Stimulated activated CD4-positive, alpha-beta T cell treated with anti-CD3 and anti-CD28 coated beads, TNF-alpha, amount 100 ng/mL, for 1 hour (primary cell): ENCODE measurements at places on chromosomes 16 and 17.

DNA sequence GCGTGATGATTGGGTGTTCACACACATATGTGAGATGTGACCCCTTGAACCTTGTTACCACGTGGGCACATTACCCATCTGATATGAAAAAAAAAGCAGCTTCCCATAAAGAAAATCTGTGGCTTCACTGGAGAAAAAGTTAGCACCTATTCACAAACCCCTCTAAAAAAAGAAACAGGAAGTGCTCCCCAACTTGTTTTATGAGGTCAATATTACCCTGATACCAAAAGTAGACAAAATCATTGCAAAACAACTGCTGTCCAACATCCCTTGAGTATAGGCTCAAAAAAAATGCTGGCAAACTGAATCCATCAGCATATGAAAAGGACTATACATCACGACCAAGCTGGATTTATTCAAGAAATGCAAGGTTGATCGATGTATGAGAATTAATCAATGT lies 99.7 kb upstream of the RBL2 start:
- no peak for DNase-seq

- no peak for DNase-seq
These were observed 1.2 kb downstream of the SLC9A5 start for GRCh38 chr16:67250045-67250327.

GRCh38 chr16:4678596-4678995 lies 14.8 kb upstream of the NUDT16L1 start:
- DNase-seq = no peak

DNA sequence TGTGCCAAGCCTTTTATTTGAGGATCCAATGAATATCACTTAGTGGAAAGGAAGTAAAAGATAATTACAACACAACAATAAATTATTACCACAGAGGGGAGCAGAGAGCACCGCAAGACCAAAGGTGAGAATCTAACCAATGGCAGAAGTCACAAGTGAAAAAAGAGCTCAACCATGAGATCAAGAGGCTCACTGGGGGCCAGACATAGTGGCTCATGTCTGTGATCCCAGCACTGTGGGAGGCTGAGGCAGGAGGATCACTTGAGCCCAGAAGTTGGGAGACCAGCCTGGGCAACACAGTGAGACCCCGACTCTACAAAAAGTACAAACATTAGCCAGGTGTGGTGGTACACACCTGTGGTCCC lies 17.7 kb downstream of the ANKRD11 start:
- no peak for DNase-seq

- DNase-seq = no peak
These were observed 192.1 kb upstream of the CIBAR2 start for GRCh38 chr16:85304337-85304736.

DNA sequence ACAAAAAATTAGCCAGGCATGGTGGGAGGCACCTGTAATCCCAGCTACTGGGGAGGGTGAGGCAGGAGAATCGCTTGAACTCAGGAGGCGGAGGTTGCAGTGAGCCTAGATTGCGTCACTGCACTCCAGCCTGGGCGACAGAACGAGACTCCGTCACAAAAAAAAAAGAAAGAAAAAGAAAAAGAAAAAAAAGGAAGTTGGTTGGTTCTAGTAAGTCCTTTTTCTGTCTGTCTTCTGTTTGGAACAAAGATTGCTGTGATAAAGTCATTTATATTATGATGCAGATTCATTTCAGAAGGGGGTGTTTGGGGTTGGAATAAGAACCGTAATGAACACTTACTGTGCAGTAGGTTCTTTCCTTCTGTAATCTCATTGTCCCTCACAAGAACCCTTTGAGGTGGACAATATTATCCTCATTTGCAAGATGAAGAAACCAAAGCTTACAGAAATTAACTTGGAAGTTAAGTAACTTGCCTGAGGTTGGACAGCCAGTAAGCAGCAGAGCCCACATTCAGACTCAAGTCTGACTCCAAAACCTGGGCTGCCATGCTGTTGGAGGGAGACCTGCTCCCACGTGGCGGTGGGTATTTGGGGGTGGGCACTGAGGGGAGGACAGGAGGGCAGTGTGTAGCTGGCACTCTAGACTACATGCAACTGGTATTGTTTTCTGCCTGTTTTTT lies 10.3 kb downstream of the MINK1 start:
- no peak for DNase-seq

- no peak for DNase-seq
These were observed 8.4 kb upstream of the CDRT4 start for GRCh38 chr17:15475631-15476354.

- DNase-seq = no peak
These were observed 30.4 kb upstream of the ERN1 start for GRCh38 chr17:64160378-64160777.

- peak; percentile 3 for DNase-seq
These were observed 480.0 kb downstream of the PMP22 start for GRCh38 chr17:14784997-14785696.

DNA sequence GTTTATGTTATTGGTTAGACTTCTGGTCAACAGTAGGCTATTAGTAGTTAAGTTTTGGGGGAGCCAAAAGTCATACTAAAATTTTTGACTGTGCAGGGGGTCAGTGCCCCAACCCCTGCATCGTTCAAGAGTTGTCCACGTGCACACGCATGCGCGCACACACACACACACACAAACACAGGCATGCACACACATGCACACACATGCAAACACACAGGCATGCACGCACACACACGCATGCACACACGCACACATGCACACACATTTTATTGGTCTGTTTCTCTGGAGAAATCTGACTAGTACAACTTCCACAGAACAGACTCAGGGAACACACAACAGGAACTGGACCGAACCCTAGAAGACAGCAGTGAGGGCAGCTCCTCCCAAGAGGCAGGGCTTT lies 24.4 kb upstream of the USP10 start:
- DNase-seq = no peak

DNA sequence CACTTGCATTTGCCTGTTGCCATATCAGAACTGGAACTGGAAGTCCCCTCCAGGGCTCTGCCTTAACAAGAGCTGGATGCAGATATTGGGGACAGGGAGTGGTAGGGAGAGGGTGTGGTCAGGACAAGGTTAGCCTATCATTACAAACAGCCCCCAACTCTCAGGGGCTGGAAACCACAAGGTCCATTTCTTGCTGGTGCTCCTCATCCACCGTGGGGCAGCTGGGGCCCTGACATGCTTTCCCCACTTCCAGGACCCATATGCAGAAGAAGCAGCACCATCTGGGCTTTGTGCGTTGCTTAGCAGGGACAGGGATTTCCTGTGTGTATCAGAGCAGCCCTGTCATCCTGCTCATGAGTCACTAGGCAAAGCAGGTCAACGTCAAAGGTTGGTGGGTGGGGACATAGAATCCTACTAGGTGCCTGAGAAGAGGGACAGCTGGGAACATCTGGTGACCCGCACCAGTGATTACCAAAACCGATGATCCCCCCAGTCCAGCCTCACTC lies 26.9 kb downstream of the RGS9 start:
- no peak for DNase-seq

DNA sequence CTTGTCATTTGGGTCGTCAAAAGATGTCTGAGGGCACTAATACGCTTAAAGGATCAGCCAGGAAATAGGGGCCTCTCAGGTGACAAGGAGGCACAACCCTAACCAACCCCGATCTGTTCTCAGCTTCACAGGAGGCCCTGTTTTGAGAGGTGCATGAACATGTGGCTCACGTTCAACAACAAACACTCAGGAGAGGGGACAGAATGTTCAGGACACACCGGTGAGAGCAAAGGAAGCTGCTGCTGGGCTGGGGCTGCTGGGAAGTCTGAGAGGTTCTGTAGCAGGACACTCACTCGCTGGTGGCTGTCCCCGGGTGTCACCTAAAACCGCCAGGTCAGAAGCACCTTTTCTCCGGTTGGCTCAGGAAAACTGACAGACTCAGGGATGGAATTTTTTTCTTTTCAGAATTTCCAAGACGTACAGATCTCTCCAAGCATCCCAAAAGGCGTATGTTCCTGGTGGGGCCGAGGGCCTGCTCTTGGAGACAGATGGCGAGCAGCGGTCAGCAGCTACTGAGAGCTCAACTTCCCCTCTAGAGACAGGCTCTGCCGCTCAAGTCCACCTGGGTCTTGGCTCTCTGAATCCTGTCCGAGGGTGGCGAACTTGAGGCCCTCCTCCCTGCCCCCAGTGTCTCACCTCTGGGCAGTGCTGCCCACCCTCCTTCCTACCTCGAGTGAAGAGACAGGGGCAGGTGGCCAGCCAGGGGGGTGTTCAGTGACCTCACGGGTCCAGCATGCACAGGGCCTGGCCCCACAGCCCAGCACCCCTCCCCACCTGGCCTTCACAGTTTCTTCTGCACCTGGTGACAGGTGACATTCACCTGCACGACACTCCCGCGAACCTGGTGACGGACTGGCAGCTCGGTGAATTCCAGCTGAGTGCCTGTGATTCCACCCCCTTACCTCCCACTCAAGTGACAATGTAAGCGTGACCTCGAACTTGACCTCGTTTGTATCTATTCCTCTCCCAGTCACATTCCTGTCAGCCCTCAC lies 22.9 kb downstream of the CLUH start:
- no peak for DNase-seq

DNA sequence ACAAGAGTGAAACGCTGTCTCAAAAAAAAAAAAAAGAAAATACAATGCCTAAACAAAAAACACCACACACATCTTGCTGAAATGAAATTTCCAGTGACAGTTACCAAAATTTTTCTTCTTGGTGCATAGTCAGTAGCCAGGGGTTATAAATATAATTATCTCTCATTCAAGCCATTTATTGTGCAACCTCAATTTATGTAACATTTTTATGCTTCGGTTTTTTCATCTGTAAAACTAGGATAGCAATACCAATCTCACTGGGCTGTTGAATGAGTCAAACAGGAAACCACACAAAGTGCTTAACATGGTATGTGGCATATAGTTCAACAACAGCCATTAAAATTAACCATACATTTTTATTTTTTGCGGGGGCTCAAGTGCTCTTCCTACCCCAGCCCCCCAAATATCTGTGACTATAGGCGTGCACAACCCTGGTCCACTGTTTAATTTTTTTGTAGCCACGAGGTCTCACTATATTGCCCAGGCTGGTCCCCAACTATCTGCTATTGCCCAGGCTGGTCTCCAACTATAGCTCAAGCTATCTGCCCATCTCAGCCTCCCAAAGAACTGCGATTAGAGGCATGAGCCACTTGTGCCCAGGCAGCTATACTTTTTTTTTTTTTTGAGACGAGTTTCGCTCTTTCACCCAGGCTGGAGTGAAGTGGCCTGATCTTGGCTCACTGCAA lies 2.6 kb downstream of the COG4 start:
- DNase-seq = no peak

- DNase-seq = no peak
These were observed 255.6 kb upstream of the SDK2 start for GRCh38 chr17:73899839-73900238.

DNA sequence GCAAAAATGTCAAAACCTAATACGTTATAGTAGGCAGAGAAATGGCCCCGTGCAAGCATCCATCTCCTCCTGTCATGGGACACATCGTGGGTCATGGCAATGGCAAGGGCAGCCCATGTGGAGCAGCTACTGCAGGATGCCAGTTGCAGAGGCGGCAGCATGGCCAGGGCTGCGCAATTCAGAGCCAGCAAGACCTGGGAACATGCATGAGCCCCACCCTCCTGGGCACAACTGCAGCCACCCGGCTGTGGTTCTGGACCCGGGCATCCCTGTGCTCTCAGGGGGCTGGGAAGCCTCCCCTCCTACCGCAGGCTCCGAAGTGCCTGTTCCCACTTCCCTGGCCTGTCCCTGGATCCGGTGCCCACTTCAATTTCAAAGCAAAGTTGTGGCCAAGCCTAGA lies 203.6 kb downstream of the CPPED1 start:
- no peak for DNase-seq

DNA sequence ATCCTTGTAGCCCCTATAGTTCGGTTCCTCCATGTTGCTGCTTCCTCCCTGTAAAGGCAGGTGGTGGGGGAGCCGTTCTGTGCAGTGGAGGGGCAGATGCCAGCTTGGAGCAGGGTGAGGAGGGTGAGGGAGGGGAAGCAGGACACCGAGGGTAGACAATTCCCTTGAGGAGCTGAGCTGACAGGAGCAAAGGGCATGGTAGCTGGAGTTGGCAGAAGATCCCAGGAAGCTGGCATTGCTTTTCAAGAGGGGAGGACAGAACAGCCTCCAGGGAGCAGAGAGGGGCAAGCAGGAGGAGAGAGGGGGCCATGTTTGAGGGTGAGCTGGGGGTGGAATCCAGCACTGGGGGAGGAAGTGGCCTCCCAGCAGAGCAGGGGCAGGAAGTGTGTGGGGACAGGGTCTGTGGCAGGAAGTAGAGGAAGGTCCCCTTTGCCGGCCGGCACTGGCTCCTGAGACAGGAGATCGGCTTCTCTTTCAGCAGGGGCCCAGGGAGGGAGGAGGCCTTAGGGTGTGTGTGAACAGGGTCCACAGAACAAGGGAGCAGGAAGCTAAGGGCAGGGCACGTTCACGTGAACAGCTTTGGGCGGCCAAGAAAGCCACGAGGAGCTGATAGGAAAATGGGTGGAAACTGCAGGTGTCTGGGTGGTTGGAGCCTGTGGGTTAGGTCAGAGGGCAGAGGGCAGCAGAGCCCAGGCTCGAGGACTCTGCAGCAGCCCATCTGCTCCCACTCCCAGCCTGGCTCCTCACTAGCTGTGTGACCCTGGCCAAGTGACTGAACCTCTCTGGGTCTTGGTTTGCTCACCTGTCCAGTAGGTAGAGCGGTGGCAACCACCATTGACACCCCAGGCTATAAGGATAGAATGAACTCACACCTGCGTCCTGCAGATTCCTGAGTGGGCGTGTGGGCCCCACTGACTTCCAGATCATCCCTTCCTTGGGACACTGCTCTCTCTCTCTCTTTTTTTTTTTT lies 17.5 kb upstream of the SPNS2 start:
- DNase-seq = no peak

- no peak for DNase-seq
These were observed 786 bp downstream of the TMC7 start for GRCh38 chr16:18984435-18985005.
